ENCODE measurements at places on chromosomes 7 and 10.

GRCh38 chr10:422241-422640 lies 267.2 kb downstream of the DIP2C start:
- H3K27me3 ChIP-seq, result no peaks in the 10 kb centered on the region
- no peak overlapping the region for H3K4me3 ChIP-seq
- no peak overlapping the region for H3K27ac ChIP-seq
- no peaks in the 10 kb centered on the region for H3K4me1 ChIP-seq
- no peak for DNase-seq
- no peaks in the 10 kb centered on the region for H3K36me3 ChIP-seq

- no peaks in the 10 kb centered on the region for H3K27me3 ChIP-seq
- no peak overlapping the region for H3K27ac ChIP-seq
- no peaks in the 10 kb centered on the region for H3K4me1 ChIP-seq
- no peaks in the 10 kb centered on the region for H3K36me3 ChIP-seq
Measured at GRCh38 chr7:109402107-109402506, 832.4 kb downstream of the DNAJB9 start.

DNA sequence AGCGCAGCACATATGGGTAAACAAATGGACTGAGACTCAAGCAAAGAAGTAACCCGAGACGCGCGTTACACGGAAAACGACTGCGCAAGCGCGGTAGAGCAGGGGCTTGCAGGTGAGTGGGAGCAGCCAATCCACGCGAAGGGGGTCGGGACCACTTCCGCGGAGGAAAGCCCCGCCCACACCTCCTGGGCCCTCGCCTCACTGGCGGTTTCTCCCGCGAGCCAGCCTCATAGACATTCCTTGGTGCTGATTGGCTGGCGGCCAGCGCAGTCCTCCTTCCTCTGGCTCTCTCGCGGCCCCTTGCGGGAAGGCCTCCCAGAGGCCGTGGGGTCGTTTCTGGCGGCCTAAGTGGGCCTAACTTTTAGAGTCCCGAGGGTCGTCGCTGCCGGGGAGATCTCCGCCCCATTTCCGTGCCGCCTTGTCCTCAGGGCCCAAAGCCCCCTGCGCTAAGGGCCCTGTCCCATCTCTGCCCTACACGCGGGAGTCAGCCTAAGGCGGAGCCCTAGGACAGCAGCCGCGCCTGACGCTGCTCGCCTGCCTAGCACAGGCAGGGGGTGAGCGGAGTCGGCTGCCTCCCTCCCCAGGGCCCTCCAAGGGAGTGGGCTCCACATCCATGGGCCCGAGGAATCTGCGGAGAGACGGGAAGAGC lies 9.1 kb upstream of the FXYD4 start:
- peak overlapping the region; percentile 71 for H3K27ac ChIP-seq
- DNase-seq, result peak; percentile 99
- no peaks in the 10 kb centered on the region for H3K27me3 ChIP-seq
- H3K36me3 ChIP-seq, result no peaks in the 10 kb centered on the region

DNA sequence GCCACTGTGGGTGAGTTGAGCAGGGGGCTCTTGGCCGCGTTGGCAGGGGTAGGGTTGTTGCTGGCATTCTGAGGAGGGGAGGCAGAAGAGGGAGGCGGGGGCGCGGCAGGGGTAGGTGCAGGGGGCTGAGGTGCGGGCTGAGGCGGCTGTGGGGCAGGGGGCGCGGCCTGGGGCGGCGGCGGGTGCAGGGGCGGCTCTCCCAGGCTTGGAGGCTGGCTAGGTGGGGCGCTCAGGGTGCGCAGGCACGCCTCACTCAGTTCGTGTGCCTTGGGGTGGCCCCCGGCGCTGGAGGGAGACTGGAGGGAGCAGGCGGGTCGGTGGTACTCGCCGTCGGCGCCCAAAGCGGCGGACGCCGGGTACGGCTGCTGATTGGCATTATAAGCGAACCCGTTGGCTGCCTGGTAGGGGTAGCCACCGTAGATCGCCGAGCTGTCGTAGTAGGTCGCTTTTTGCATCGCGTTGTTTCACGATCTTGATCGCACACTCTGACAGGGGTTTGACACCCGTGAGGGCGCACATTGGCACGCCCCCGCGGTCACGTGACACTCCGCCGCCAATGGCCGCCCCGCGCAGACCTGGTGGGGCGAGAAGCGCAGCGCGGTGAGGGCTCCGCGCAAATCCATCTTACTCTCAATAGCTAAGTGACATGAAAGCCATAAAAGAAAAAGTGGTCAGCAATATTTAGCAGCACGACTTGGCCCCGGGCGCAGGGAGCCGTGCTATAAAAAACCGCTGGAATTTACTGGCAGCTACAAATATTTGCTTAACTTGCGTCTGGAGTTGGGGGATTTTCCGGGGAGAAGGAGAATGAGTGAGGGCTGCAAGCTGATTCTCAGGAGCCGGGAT lies 7.9 kb upstream of the HOXA2 start:
- no peaks in the 10 kb centered on the region for H3K27me3 ChIP-seq
- H3K27ac ChIP-seq, result peak overlapping the region; percentile 87
- DNase-seq, result peak; percentile 93
- H3K4me1 ChIP-seq, result peaks cover 30% of the 10 kb centered on the region
- no peaks in the 10 kb centered on the region for H3K36me3 ChIP-seq

DNA sequence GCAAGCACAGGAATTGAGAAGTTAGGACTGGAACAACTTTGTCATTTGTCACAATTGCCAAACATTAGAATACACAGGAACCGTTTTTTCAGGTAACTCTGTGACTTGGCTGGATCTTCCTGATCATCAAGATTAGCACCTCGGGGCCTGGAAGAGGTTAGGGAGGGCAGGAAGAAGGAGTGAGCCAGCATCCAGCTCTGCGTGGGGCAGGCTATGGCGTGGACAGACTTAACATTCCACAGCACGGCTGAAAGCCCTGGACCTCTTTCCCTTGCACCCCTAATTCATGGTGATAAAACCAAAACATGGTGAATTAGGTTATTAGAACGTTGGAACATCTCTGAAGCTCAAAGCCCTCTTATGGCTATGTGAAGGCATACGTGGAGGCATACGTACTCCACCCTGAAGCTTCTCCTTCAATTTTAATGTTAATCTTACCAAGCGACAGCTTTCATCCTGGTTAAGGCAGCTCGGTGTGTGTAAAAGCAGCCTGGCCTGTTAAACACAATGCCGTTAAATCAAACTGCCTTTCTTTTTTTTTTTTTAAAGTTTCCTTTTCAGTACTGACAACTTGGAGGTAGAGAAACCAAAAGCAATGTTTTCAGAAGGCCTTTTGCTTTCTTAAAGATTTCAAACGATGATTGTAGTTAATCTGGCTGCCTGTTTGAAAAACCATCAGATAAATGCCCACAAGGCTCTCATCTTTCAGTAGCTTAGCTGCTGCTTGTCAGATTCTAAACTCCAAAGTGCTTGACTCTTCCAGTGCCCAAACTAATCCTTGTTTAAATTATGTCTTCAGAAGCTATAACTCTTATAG lies 4.5 kb downstream of the GRK5 start:
- no peak overlapping the region for H3K27ac ChIP-seq
- no peak for DNase-seq
- peaks cover 22% of the 10 kb centered on the region for H3K4me1 ChIP-seq
- H3K27me3 ChIP-seq, result no peaks in the 10 kb centered on the region
- no peaks in the 10 kb centered on the region for H3K36me3 ChIP-seq
- H3K4me3 ChIP-seq, result no peak overlapping the region

- DNase-seq, result no peak
- H3K4me1 ChIP-seq, result peaks cover 14% of the 10 kb centered on the region
- H3K4me3 ChIP-seq, result no peak overlapping the region
- H3K36me3 ChIP-seq, result no peaks in the 10 kb centered on the region
- no peak overlapping the region for H3K27ac ChIP-seq
Measured at GRCh38 chr7:17915168-17915567, 25.1 kb downstream of the SNX13 start.

DNA sequence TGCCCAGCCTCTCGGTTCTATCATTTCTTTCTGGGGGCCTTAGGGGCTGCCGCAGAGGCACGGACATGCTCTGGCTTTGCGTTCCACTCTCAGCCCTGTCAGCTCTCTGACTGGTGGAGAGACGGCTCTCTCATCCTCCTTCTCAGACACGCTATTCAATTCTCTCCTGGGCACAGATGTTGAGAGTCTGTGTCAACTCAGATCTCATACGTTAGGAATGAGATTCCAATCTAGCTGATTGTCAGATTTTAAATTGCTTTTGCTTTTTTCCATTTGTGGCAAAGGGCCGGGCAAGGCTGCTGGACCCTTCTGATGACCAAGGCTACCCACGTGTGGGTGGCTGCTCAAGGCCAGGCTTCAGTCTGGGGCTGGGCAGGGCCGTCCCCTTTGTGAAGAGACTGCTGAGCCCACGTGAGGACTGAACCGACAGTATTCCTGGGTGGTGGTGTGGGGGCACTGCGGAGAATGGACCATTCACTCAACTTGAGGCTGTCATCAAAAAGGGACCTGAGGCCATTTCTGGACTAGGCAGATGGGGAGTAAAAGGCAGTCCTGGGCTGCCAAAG lies 71.5 kb downstream of the CLEC2L start:
- DNase-seq, result no peak
- no peak overlapping the region for H3K4me3 ChIP-seq
- peaks cover 4% of the 10 kb centered on the region for H3K36me3 ChIP-seq
- H3K27ac ChIP-seq, result no peak overlapping the region

GRCh38 chr7:116741625-116742316 lies 69.8 kb downstream of the MET start:
- H3K27me3 ChIP-seq, result no peaks in the 10 kb centered on the region
- H3K4me3 ChIP-seq, result no peak overlapping the region
- peaks cover 3% of the 10 kb centered on the region for H3K36me3 ChIP-seq
- no peaks in the 10 kb centered on the region for H3K4me1 ChIP-seq
- DNase-seq, result no peak
- H3K27ac ChIP-seq, result no peak overlapping the region

DNA sequence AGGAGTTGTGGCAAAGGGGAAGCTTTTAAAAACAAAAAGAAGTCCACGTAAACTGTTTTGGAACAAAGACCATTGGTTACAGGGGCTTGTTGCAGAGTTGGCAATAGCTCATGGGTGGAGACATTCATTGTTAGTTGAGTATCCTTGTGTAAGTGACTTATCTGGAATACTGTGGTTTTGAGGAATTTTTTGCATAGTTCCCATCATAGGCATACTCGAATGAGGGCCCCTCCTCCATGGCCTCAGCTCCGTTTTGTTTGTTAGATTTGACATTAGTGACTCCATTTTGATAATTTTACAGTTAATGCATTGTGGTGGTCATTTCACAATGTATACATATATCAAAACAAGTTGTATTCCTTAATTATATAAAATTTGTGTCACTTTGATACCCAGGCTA lies 12.8 kb upstream of the SMKR1 start:
- no peaks in the 10 kb centered on the region for H3K27me3 ChIP-seq
- no peaks in the 10 kb centered on the region for H3K4me1 ChIP-seq
- no peak overlapping the region for H3K27ac ChIP-seq
- H3K4me3 ChIP-seq, result no peak overlapping the region
- H3K36me3 ChIP-seq, result no peaks in the 10 kb centered on the region

GRCh38 chr7:13912715-13913278 lies 76.7 kb downstream of the ETV1 start:
- H3K36me3 ChIP-seq, result no peaks in the 10 kb centered on the region
- no peak overlapping the region for H3K27ac ChIP-seq
- no peak overlapping the region for H3K4me3 ChIP-seq
- no peak for DNase-seq
- H3K27me3 ChIP-seq, result no peaks in the 10 kb centered on the region
- no peaks in the 10 kb centered on the region for H3K4me1 ChIP-seq

GRCh38 chr10:4442296-4442695 lies 383.7 kb upstream of the AKR1E2 start:
- no peak overlapping the region for H3K4me3 ChIP-seq
- no peak for DNase-seq
- H3K4me1 ChIP-seq, result peaks cover 14% of the 10 kb centered on the region
- no peak overlapping the region for H3K27ac ChIP-seq

GRCh38 chr10:44925224-44925623 lies 14.1 kb downstream of the TMEM72 start:
- H3K36me3 ChIP-seq, result no peaks in the 10 kb centered on the region
- H3K27me3 ChIP-seq, result no peaks in the 10 kb centered on the region
- H3K4me1 ChIP-seq, result peaks cover 10% of the 10 kb centered on the region
- H3K4me3 ChIP-seq, result no peak overlapping the region
- no peak overlapping the region for H3K27ac ChIP-seq
- peak; percentile 78 for DNase-seq

GRCh38 chr7:191105-191980 lies 1.0 kb upstream of the FAM20C start:
- DNase-seq, result no peak
- no peaks in the 10 kb centered on the region for H3K27me3 ChIP-seq
- peaks cover 13% of the 10 kb centered on the region for H3K4me1 ChIP-seq

- no peak overlapping the region for H3K4me3 ChIP-seq
- H3K4me1 ChIP-seq, result no peaks in the 10 kb centered on the region
- H3K27me3 ChIP-seq, result no peaks in the 10 kb centered on the region
- DNase-seq, result no peak
- no peak overlapping the region for H3K27ac ChIP-seq
Measured at GRCh38 chr10:120012131-120012400, 119.5 kb downstream of the SEC23IP start.

- no peaks in the 10 kb centered on the region for H3K27me3 ChIP-seq
- DNase-seq, result no peak
- no peak overlapping the region for H3K27ac ChIP-seq
- no peaks in the 10 kb centered on the region for H3K36me3 ChIP-seq
Measured at GRCh38 chr7:97064972-97065587, 40.4 kb upstream of the DLX5 start.

DNA sequence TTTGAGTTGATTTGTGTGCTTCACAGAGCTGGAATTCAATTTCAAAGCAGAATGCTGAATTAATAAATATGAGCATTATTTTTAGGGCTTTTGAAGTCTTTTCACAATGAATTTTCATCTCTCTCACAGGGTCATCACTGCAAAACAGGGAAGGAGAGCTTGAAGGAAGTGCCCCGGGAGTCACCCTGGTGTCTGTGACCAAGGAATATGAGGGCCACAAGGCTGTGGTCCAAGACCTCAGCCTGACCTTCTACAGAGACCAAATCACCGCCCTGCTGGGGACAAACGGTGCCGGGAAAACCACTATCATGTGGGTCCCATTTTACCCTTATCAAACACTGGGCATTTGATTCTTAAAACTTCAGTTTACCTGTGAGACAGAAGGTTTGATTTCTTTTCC lies 217.7 kb downstream of the ABCA13 start:
- no peak overlapping the region for H3K4me3 ChIP-seq
- H3K27ac ChIP-seq, result no peak overlapping the region
- H3K27me3 ChIP-seq, result no peaks in the 10 kb centered on the region

GRCh38 chr10:85621562-85621961 lies 745.0 kb downstream of the GRID1 start:
- H3K27me3 ChIP-seq, result no peaks in the 10 kb centered on the region
- H3K4me3 ChIP-seq, result no peak overlapping the region
- H3K27ac ChIP-seq, result peak overlapping the region; percentile 74
- peaks cover 32% of the 10 kb centered on the region for H3K4me1 ChIP-seq
- H3K36me3 ChIP-seq, result no peaks in the 10 kb centered on the region
